ENCODE measurements at places on chromosomes 7 and 10.

DNA sequence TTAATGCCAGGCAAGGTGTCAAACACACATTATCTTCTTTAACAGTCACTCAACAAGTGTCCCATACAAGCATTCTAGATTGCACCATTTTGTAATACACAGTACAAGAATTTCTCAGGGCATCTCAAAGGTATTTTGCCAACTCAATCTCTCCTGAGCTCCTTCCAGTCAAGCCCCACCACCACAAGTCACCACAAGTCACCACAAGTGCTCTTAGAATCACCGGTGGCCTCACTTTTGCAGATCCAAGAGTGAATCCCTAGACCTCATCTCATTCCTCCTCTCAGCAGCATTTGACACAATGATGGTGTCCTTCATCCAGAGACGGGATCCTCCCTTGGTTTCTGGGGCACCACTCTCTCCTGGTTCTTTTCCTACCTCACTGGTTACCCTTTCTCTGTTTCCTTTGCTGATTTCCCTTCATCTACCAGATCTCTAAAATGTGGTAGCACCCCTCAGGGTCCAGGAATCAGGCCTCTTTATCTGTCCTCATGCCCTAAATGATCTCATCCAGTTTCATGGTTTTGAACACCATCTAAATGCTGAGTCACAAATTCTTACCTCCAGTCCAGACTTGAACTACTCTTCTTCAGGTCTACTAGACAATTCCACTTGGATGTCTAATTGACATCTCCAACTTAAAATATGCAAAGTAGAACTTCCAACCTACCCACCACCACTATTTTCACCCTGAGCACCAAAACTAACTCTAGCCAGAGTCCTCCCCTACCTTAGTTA, 26.9 kb downstream of the VPS41 start:
- no peak for DNase-seq

DNA sequence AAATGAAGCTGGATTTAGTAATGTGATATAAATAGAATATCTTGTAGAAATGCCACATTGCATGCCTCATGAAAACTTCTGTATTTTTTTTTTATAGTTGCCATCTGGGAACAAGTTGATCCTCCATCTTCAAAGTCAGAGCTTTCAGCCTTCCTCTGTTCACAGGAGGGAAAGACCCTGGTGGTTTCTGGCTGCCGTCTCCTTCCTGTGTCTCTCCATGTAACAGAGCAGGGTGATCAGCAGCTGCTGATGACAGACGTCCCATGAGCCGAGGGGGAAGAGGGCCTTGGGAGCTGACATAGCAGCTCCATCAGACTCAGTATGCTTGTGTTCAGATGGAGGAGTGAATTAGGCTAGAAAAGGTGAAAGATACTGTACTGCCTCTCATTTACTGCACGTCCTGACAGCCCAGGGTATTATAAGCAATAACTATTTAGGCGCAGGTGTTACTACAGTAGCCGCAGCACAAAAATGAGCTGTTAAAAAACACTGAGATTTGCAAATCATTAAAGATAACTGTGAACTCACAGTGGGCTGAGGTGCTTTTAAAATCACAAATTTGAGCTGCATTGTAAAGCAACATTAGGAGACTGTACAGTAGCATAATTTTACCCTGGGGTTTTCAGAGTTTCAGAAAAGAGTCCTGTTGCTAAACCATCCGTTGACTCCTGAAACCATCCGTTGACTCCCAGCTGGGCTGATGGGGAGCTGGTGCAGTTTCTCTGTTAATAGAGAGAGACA, 103.3 kb downstream of the CFAP58 start:
- DNase-seq = no peak

- no peak for DNase-seq
Measured at GRCh38 chr10:130339911-130340310, 203.7 kb downstream of the GLRX3 start.

DNA sequence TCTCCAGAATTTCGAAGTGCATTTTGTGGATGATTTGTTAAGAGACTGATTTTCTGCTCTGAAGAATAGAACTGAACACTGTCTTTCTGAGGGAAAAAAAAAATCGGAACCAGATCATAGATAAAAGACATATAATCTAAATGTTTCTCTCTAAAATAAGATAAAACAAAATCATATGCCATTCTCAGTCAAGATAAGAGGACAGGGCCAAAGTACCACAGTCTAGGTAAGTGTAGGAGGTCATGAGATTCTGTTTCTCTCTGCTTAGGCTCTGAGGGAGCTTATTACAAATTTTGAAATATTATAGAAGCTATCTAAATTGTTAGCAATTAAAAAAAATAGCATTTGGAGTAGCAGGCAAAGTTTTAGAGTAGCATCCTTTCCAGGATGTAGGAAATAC, 702 bp upstream of the AOAH start:
- no peak for DNase-seq

- DNase-seq = no peak
Measured at GRCh38 chr7:80040335-80040734, 94.3 kb upstream of the GNAI1 start.

Data from NCI-H187 treated with DMSO at 0.1 percent for 48 hours (cell line).